ENCODE measurements at places on chromosomes 1 and 21.
A peak's percentile ranks its signal among the peaks of the same experiment; 100 is the strongest.

DNA sequence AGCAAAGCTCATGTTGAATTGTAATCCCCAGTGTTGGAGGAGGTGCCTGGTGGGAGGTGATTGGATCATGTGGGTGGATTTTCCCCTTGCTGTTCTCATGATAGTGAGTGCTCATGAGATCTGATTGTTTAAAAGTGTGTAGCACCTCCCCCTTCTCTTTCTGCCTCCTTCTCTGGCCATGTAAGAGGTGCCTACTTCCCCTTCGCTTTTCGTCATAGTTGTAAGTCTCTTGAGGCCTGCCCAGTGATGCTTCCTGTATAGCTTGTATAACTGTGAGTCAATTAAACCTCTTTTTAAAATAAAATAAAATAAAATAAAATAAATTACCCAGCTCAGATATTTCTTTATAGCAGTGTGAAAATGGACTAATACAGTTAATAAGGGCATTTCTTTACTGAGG lies 1025.7 kb downstream of the PLA2G4A start:
- H3K4me1 ChIP-seq: no peaks in the 10 kb centered on the region
- no peaks in the 10 kb centered on the region for H3K36me3 ChIP-seq
- no peak overlapping the region for H3K27ac ChIP-seq
- DNase-seq: no peak

- H3K36me3 ChIP-seq: no peaks in the 10 kb centered on the region
- H3K4me3 ChIP-seq: no peak overlapping the region
- H3K27ac ChIP-seq: no peak overlapping the region
- DNase-seq: peak; percentile 0
These were observed 16.5 kb upstream of the PKP1 start for GRCh38 chr1:201266774-201267173.

DNA sequence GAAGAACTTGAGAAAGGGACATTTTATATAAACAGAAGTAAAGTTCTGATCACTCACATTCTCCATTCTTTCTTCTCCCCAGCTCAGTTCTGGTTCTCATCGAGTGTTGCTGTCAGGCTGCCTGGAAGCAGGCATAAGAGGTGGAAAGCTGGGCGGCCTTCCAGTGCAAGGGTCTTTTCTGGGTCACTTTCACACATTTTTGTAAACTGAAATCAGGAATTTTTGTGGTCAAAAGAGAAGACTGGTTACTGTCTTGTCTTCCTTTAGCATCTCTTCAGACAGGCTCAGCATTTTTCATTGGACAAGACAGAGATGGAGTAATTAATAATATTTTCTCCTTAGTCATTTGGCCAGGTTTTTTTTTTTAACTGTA lies 93.7 kb downstream of the CTH start:
- H3K27ac ChIP-seq: no peak overlapping the region
- peaks cover 22% of the 10 kb centered on the region for H3K27me3 ChIP-seq
- H3K4me3 ChIP-seq: no peak overlapping the region
- peaks cover 2% of the 10 kb centered on the region for H3K4me1 ChIP-seq
- H3K36me3 ChIP-seq: no peaks in the 10 kb centered on the region

DNA sequence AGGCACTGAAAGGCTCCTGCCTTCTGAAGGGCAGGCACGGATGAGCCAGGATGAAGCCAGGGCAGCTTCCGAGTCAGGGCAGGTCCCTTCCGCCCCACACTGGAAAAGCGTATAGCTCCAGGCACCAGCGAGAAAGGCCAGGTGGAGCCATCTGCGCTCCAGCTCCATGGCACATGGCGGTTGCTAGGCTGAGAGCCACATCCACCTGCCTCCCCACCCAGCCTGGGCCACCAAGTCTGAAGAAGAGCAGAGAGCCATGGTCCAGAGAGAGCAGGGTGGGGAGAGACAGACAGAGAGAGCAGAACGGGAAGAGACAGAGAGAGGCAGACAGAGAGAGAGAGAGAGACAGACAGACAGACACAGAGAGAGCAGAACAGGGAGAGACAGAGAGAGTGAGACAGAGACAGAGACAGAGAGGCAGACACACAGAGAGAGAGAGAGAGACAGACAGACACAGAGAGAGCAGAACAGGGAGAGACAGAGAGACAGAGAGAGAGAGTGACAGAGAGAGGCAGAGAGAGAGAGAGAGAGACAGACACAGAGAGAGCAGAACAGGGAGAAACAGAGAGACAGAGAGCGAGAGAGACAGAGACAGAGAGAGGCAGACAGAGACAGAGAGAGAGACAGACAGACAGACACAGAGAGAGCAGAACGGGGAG lies 5.2 kb downstream of the FNDC10 start:
- H3K27me3 ChIP-seq: peaks cover 8% of the 10 kb centered on the region
- H3K36me3 ChIP-seq: peaks cover 4% of the 10 kb centered on the region
- H3K27ac ChIP-seq: no peak overlapping the region
- no peak for DNase-seq
